ENCODE measurements at places on chromosomes 3 and 15. TPM values are rescaled to one million over a fixed set of nuclear protein-coding genes. Genes with fewer than 3 reads are reported as not detected.

- H3K27ac ChIP-seq = no peak overlapping the region
- no peak for DNase-seq
- no peaks in the 10 kb centered on the region for H3K27me3 ChIP-seq
- no peak overlapping the region for H3K4me3 ChIP-seq
- H3K4me1 ChIP-seq = no peaks in the 10 kb centered on the region
- no peaks in the 10 kb centered on the region for H3K36me3 ChIP-seq
These were observed 16.3 kb downstream of the SLC9A9 start for GRCh38 chr3:143831994-143832393.

- H3K4me1 ChIP-seq = no peaks in the 10 kb centered on the region
- H3K27me3 ChIP-seq = no peaks in the 10 kb centered on the region
- peak overlapping the region; percentile 98 for H3K27ac ChIP-seq
- DNase-seq = no peak
- no peaks in the 10 kb centered on the region for H3K36me3 ChIP-seq
These were observed 14.4 kb downstream of the ATP10A start for GRCh38 chr15:25848784-25849156.

- no peaks in the 10 kb centered on the region for H3K27me3 ChIP-seq
- peaks cover 2% of the 10 kb centered on the region for H3K4me1 ChIP-seq
- peak; percentile 81 for DNase-seq
- peak within 1 kb of the TSS; percentile 41 for H3K27ac ChIP-seq
- peak within 1 kb of the TSS; percentile 85 for H3K4me3 ChIP-seq
These were observed 225.1 kb upstream of the C2CD4B start for GRCh38 chr15:62389885-62390790.

DNA sequence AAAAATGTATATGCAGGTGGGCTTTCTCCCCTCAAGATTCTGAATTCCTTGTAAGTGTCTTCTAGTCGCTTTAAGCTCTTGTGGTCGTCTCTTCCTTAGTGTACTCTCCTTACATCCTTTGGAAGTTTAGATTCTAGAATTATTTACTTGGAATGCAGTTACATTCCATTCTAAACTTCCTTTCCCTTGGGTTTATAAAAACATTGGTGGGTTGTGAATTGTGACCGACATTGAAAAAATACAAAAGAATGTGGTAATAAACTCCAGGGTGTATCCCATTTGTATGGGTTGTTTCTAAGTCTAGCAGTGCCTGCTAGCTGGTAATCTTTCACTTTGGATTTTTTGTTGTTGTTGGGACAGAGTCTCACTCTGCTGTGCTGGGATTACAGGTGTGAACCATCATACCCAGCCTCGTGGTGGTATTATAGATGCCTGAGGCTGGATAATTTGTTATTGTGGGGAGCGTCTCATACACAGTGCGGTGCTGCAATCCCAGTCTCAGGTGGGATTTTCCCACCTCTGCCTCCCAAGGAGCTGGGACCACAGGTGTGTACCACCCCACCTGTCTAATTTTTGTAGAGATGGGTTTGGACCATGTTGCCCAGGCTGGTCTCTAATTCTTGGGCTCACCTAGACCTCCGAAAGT, 9.1 kb downstream of the CHD2 start:
- H3K4me3 ChIP-seq = no peak overlapping the region
- no peaks in the 10 kb centered on the region for H3K27me3 ChIP-seq
- H3K4me1 ChIP-seq = no peaks in the 10 kb centered on the region
- no peak for DNase-seq

DNA sequence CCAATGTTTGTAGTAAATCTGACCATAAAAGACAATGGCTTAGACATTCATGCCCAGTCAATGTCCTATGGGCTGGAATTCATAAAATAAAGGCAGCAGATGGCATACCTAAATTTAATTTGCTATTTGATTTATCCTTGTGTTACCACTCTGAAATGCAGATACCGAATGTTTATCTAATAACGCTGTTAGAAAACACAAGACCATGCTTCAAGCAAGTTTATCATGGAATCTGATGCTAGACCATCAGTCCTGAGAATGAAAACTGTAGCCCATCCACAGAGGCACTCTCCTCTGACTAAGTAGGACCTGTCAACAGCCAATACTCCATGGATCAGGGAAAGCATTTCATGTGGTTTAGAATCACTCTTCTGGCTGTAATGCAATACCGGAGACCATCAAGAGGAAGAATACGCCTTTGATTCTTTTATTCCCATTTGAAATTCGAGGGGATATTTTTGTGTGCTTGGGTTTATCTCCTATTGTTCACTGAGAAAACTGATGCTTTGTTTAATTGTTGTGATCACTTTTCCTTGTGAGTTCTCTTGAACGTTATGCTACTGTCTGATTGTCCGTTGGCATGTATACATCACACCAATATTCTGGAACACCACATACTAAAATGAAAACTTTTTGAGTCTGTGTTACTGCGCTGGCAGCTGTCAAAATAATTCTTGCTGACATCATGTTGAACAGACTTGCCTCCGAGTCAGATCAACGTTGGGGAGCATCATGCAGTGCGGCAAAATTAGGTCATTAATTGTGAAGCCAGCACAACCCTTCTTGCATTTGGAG, 12.1 kb upstream of the CPB1 start:
- no peaks in the 10 kb centered on the region for H3K4me1 ChIP-seq
- no peak for DNase-seq
- H3K27ac ChIP-seq = no peak overlapping the region
- no peaks in the 10 kb centered on the region for H3K36me3 ChIP-seq
- H3K27me3 ChIP-seq = no peaks in the 10 kb centered on the region

GRCh38 chr15:78265752-78266224, 1.4 kb downstream of the DNAJA4 start:
- H3K27ac ChIP-seq = peak overlapping the region; percentile 64
- H3K36me3 ChIP-seq = no peaks in the 10 kb centered on the region
- no peaks in the 10 kb centered on the region for H3K4me1 ChIP-seq
- no peaks in the 10 kb centered on the region for H3K27me3 ChIP-seq
- no peak overlapping the region for H3K4me3 ChIP-seq

- H3K27me3 ChIP-seq = no peaks in the 10 kb centered on the region
- H3K27ac ChIP-seq = no peak overlapping the region
- peaks cover 6% of the 10 kb centered on the region for H3K4me1 ChIP-seq
- DNase-seq = no peak
These were observed 2.6 kb downstream of the DPH3 start for GRCh38 chr3:16262174-16262573.

GRCh38 chr3:103589770-103590169, 1155.0 kb downstream of the ZPLD1 start:
- H3K27ac ChIP-seq = no peak overlapping the region
- no peak overlapping the region for H3K4me3 ChIP-seq
- DNase-seq = no peak
- H3K36me3 ChIP-seq = no peaks in the 10 kb centered on the region
- no peaks in the 10 kb centered on the region for H3K27me3 ChIP-seq
- H3K4me1 ChIP-seq = no peaks in the 10 kb centered on the region

DNA sequence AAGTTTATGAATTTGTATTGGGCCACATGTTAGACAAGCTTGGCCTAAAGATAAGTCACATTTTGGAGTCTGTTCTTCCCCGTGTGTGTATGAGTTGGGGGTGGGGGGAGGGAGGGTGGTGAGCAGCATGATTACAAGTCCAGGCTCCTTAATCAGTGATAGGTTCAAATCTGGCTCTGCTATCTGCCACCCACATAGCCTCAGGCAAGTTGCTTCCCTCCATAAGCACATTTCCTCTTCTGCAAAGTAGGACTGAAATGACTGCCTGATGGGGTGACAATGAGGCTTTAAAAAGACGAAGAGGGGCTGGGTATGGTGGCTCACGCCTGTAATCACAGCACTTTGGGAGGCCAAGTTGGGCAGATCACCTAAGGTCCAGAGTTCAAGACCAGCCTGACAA, 1.1 kb upstream of the SPATA12 start:
- H3K36me3 ChIP-seq = no peaks in the 10 kb centered on the region
- H3K27ac ChIP-seq = no peak overlapping the region
- H3K4me1 ChIP-seq = no peaks in the 10 kb centered on the region

DNA sequence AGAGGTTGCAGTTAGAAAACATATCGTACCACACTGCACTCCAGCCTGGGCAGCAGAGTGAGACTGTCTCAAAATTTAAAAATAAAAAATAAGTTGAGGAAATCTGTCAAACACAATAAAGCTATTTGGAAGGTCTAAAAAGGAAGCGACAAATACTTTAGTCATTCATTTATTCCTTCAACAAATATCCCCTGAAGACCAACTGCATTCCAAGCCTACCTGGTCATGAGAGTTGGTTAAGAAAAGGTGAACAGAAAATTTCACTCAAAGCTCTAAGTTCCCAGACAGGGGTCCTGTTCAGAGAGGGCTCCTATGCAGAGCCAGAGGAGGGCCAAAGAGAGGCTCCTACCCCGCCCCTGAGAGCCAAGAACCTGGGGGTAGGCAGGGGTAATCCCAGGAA, 15.4 kb upstream of the PRKAR2A start:
- no peaks in the 10 kb centered on the region for H3K4me1 ChIP-seq
- H3K4me3 ChIP-seq = no peak overlapping the region
- H3K27ac ChIP-seq = no peak overlapping the region
- H3K36me3 ChIP-seq = peaks cover 3% of the 10 kb centered on the region
- no peaks in the 10 kb centered on the region for H3K27me3 ChIP-seq

GRCh38 chr3:181718369-181718768, 6.6 kb downstream of the SOX2 start:
- H3K4me3 ChIP-seq = no peak overlapping the region
- DNase-seq = no peak
- no peak overlapping the region for H3K27ac ChIP-seq
- H3K27me3 ChIP-seq = peaks cover 4% of the 10 kb centered on the region
- H3K36me3 ChIP-seq = no peaks in the 10 kb centered on the region

DNA sequence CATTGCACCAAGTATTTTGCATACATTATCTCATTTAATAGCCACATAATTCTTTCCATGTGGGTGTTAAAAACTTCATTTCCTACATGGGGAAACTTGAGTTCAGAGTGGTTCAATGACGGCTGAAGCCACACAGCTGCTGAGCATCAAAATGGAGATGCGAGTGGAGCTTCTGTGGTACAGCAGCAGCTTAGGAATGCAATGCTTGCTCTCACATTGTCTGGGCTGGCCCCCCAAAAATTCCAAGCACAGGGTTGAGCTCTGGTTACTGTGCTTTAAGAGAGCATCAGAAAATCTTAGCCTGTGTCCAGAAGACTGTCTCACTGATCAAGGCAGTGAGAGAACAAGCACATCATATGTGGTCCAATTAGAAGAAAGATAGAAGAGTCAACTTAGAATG, 57.4 kb upstream of the GADL1 start:
- H3K36me3 ChIP-seq = no peaks in the 10 kb centered on the region
- H3K4me1 ChIP-seq = no peaks in the 10 kb centered on the region
- H3K27ac ChIP-seq = no peak overlapping the region

GRCh38 chr15:92877416-92877815, 22.7 kb upstream of the CHD2 start:
- no peaks in the 10 kb centered on the region for H3K27me3 ChIP-seq
- no peak overlapping the region for H3K4me3 ChIP-seq
- no peaks in the 10 kb centered on the region for H3K36me3 ChIP-seq
- no peak for DNase-seq
- H3K27ac ChIP-seq = no peak overlapping the region

DNA sequence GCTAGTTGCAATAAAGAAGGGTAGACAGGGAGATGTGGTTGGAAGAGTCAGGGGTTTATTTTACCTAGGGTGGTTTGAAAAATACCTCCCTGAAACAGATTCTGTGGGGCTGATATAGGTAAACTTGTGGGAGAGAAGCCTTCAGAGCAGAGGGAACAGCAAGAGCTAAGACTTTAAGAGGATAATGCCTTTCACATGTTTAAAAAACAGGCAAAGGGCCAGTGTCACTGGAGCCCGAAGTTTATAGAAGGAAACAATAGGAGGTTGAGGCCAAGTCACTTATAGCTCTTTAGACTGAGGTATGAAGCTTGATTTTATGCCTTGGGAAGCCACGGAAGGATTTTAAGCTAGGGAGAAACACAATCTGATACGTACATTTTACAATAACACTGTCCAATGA, 448.7 kb downstream of the TAFA4 start:
- no peaks in the 10 kb centered on the region for H3K27me3 ChIP-seq
- no peak overlapping the region for H3K4me3 ChIP-seq
- H3K27ac ChIP-seq = no peak overlapping the region
- H3K4me1 ChIP-seq = no peaks in the 10 kb centered on the region
- H3K36me3 ChIP-seq = no peaks in the 10 kb centered on the region
- DNase-seq = no peak

- H3K27ac ChIP-seq = no peak overlapping the region
- no peak overlapping the region for H3K4me3 ChIP-seq
- DNase-seq = no peak
These were observed 527.9 kb upstream of the MDFIC2 start for GRCh38 chr3:70840106-70840870.

- DNase-seq = no peak
- no peak overlapping the region for H3K27ac ChIP-seq
- H3K4me1 ChIP-seq = no peaks in the 10 kb centered on the region
- no peak overlapping the region for H3K4me3 ChIP-seq
- H3K36me3 ChIP-seq = no peaks in the 10 kb centered on the region
These were observed 180.9 kb downstream of the GAP43 start for GRCh38 chr3:115804200-115804599.

GRCh38 chr3:150620002-150620689, 17.0 kb downstream of the SELENOT start:
- H3K4me1 ChIP-seq = peaks cover 1% of the 10 kb centered on the region
- no peaks in the 10 kb centered on the region for H3K36me3 ChIP-seq
- no peak overlapping the region for H3K27ac ChIP-seq
- no peak overlapping the region for H3K4me3 ChIP-seq

DNA sequence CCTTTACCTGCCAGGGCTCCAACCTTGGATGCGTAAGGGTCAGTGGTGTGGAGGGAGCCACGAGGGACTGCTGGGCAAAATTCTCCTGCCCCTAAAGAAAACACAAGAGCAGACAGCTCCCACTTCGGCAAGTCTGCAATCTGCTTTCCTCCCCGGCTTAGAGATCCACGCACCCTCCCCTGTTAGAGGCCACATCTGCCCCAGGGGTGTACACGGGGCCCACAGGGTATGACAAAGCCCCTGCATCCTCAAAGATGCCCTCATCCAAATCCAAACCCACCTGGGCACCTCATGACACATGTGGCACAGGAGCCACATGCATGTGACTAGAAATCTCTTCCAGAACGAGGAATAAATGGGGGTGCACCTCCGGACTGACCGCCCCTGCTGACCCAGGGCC, 25.5 kb downstream of the ZXDC start:
- no peak overlapping the region for H3K27ac ChIP-seq
- H3K4me3 ChIP-seq = no peak overlapping the region
- peak; percentile 39 for DNase-seq
- H3K27me3 ChIP-seq = no peaks in the 10 kb centered on the region
- no peaks in the 10 kb centered on the region for H3K36me3 ChIP-seq
- no peaks in the 10 kb centered on the region for H3K4me1 ChIP-seq

The SMAD6 gene
- polyA plus RNA-seq = 7.1 TPM

The RTP1 gene
- not detected for polyA plus RNA-seq

The ZIC1 gene
- polyA plus RNA-seq = 2.3 TPM

The INKA1 gene
- polyA plus RNA-seq = 12.1 TPM

The NOX5 gene
- polyA plus RNA-seq = not detected

The MOBP gene
- polyA plus RNA-seq = 0.03 TPM

The CRYGS gene
- polyA plus RNA-seq = 24.8 TPM

The LINGO1 gene
- 0.38 TPM for polyA plus RNA-seq

The GHRL gene
- 0.36 TPM for polyA plus RNA-seq

The DUOXA1 gene
- 0.38 TPM for polyA plus RNA-seq

The C3orf52 gene
- 1.3 TPM for polyA plus RNA-seq

The OR5K1 gene
- polyA plus RNA-seq = not detected
